Stimulated activated CD4-positive, alpha-beta T cell treated with anti-CD3 and anti-CD28 coated beads, TNF-alpha, amount 100 ng/mL, for 1 hour (primary cell): ENCODE measurements at places on chromosomes 16 and 17.

DNA sequence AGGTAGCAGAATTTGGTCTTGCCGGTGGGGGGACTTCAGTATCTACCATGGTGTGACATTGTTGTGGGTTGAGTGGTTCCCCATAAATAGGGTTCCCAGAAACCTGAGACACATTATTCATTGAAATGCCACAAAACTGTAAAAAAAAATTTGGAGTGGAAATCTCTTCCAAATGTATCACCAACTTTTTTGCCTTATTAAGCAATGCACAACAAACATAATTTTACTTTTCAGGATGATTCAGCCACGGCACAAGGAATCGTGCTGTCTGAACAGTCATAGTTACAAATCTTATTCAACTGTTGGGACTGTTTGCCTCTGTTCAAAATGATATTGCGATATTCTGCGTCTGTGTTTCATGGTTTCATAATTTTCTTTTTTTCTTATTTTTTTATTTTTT lies 181.2 kb downstream of the NTN1 start:
- no peak for DNase-seq

DNA sequence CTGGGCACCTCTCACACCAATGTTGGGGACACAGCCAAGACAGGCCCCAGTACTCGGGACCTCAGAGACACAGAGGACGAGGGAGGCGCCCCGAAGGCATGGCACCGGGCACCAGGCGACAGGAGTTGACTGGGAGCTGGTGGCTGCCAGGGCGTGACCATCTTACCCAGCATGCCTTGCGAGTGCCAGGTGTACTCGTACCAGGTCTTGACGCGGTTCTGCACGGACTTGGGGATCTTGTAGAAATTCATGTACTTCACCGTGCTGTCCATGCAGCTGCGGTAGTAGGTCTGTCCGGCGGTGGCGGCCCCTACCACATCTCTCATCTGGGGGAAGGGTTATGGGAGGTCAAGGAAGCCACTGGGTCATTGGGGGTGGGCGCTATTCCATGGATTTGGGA lies 67.3 kb downstream of the CNGB1 start:
- DNase-seq: no peak

- DNase-seq: no peak
Measured at GRCh38 chr17:42132941-42133340, 10.3 kb downstream of the HSPB9 start.

DNA sequence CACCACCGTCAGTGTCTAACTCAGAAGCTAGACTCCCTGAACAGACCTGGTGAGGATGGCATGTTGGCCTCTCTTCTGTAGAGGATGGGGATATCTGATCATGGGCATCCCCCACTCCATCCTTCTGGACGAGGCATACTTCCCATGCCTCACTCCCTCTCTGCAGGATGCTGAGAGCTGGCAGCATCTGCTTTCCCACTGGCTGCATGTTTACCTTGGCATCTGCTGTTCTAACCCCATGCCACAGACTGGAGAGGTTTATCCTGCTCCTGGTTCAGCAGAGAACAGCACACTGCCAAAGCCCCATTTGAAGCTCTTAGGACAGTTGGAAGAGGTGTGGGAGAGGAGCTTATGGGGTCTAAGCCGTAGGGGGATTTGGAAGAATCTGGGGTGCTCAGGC lies 46.0 kb downstream of the YPEL2 start:
- no peak for DNase-seq

DNA sequence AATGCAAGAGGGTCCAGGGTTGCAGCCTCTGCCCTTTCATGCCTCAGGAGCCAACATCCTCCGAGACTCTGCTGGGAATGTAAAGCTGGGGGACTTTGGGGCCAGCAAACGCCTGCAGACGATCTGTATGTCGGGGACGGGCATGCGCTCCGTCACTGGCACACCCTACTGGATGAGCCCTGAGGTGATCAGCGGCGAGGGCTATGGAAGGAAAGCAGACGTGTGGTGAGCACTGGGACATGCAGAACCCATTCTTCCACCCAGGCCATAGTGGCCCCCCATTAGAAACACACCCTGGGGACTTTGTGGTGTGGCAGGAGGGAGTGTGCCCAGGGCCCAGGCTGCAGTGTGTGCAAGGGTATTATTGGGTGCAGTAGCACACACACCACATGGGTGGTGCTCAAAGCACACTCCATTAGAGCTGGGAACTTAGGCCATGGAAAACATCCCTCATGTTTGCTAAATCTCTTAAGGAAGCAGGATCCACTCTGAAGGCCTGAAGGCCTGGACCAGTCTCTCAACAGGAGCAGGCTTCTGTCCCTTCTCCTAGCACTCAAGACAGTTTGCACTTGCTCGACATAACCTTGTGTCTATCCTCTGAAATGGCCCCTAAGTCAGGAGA lies 7.6 kb downstream of the LIMD2 start:
- DNase-seq: no peak

- DNase-seq: no peak
Measured at GRCh38 chr16:75023009-75023408, 24.2 kb downstream of the ZNRF1 start.

DNA sequence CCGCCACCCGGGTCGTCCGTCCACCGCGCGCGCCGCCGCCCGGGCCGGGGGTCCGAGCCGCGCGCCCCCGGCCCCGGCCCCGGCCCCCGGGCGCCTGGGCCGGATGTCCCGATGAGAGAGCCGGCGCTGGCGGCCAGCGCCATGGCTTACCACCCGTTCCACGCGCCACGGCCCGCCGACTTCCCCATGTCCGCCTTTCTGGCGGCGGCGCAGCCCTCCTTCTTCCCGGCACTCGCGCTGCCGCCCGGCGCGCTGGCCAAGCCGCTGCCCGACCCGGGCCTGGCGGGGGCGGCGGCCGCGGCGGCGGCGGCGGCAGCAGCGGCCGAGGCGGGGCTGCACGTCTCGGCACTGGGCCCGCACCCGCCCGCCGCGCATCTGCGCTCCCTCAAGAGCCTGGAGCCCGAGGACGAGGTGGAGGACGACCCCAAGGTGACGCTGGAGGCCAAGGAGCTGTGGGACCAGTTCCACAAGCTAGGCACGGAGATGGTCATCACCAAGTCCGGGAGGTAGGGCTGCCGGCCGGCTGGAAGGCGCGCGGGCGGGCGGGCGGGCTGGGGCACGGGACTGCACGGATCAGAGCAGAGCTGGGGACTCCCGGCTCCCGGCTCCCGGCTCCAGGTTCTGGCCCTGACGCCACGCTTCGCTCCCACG lies 548 bp downstream of the TBX2 start:
- DNase-seq: no peak

DNA sequence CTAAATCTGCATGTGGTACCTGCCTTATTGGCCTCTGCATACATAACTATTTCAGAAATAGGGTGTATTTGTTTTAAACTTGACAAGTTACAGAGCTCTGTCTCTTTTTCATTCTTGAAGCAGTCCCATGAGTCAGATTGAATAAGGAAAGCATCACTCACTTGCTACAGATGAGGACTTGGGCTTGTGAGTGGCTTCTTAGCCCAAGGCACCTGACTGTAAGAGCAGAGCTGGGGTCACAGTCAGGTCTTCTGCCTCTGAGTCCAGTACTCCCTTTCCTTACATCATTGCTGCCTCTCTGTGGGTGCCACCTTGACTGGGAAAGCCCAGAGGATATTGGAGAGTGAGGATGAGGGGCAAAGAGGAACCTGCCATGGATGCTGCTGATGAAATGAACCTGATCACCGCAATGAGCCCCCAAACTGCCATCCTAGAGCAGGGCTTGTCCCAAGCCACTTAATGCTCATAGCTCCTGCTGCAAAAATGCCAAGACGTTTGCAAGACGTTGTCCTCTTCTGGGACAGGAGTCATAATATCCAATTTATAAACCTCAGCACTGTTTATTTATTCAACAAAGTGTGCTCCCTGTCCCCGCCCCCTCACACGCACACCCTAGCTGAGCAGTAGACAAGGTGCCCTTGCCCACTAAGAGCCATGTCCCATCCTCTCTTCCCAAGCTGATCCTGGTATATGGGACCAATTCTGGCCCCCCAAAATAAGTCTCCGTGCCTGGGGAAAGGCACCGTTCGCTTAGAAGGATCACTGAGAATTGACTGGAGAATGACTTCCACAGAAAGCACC lies 74.1 kb downstream of the CCDC182 start:
- DNase-seq: no peak

DNA sequence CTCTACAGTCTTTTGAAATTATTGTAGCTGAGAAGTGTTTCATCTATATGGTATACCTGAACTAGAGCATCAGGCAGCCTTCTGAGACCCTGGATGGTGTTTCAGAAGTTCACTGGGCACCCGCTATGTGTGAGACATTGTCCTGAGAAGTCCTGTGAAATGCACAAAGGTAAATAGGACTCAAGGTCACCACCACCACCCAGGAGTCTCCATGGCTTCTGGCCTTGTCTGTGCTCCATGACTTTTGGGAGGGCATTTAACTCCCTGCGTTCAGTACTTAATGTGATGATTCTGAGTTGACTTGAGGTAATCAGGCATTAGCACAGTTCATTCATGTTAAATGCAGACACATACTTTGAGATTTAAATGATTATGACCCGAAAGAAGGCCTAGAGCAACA lies 1.1 kb downstream of the MLYCD start:
- no peak for DNase-seq

- DNase-seq: no peak
Measured at GRCh38 chr16:22014271-22014873, 6.5 kb downstream of the MOSMO start.

DNA sequence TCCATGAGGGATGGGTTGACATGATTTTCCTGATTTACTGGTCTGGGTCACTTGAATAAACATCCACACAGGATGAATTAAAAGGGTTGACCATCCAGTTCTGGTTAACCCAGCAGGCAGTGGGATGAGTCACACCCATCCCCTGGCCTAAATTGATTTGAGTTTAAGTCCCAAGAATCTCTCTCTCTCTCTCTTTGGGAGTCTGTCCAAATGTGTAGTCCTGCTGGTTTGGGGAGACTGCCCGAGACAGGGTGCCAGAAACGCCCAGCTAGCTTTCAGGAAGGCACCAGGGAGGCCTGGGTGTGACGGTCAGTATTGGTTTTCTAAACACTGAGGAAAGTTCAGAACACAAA lies 38.8 kb downstream of the SCPEP1 start:
- DNase-seq: no peak

DNA sequence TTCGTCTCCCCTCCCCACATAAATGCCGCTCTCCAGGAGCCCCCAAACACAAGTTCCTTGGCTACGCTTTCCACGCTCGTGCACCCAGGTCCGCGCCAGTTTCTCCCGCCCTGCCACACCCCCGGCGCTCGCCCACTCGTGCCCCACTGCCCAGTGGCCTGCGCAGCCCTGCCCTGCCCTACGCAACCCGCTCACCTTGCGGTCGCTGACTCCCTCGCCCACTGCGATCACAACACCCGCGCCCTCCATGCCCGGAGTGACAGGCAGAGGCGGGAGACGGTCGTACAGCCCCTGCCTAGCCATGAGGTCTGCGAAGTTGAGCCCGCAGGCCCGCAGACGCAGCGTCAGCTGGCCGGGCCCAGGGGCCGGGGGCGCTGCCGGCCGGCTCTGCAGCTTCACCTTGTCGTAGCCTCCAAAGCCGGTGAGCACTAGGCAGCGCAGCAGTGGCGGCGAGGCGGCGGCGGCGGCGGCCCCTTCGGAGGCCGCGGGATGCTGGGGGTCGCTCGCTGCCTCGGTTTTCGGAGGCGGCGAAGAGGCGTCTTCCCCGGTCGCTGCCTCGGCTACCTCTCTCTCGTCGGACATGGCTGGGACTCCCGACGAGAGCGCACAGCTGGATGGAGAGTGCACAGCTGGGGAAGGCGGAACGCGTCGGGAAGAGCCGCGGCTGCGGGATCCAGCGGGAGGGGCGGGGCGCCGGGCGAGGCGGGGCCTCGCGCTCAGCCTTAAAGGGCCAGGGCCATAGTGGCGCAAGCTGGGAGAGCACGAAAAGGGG lies at the start of gene VAT1:
TSS of gene VAT1 (minus strand) at position 645 of the 772 bp plus-strand sequence. CDS start at position 582, 63 bp downstream.
- peak; percentile 55 for DNase-seq

DNA sequence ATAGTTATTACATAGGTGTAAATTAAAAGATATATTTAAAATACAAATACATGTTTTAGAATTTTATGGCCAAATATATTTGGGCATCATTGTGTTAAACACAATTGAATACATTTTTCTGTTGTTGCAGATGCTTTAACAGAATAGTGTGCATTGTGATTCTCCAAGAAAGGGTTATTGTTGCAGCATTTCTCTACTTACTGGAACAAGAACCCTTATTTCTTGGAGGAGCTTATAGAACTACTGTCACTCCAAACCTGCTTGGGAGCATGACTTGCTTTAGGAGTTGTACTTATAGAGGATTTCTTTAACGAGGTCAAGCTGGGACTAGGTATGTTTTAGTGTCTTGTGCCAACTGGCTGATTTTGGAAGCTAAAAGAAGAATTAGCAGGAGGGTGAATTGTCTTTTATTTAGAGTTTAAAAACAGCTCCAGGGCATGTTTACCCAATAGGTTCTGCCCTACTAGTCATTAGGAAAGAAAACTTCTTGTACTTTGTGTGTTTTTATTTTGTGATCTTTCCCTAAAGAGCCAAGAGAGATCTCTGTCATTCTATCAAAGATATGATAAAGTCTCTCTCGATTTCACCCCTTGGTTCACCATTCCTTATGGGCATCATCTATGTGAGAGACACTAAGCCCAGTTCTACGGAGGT lies 279.8 kb upstream of the SALL1 start:
- no peak for DNase-seq

GRCh38 chr16:84950906-84951305 lies 60.4 kb downstream of the ZDHHC7 start:
- DNase-seq: no peak

- DNase-seq: no peak
Measured at GRCh38 chr16:58425756-58426494, 33.7 kb downstream of the GINS3 start.

GRCh38 chr17:63481488-63481870 lies 4.6 kb downstream of the ACE start:
- DNase-seq: no peak

GRCh38 chr17:49530118-49530517 lies 35.0 kb downstream of the NGFR start:
- DNase-seq: no peak

GRCh38 chr17:81164371-81165245 lies 699 bp upstream of the PVALEF start:
- no peak for DNase-seq

DNA sequence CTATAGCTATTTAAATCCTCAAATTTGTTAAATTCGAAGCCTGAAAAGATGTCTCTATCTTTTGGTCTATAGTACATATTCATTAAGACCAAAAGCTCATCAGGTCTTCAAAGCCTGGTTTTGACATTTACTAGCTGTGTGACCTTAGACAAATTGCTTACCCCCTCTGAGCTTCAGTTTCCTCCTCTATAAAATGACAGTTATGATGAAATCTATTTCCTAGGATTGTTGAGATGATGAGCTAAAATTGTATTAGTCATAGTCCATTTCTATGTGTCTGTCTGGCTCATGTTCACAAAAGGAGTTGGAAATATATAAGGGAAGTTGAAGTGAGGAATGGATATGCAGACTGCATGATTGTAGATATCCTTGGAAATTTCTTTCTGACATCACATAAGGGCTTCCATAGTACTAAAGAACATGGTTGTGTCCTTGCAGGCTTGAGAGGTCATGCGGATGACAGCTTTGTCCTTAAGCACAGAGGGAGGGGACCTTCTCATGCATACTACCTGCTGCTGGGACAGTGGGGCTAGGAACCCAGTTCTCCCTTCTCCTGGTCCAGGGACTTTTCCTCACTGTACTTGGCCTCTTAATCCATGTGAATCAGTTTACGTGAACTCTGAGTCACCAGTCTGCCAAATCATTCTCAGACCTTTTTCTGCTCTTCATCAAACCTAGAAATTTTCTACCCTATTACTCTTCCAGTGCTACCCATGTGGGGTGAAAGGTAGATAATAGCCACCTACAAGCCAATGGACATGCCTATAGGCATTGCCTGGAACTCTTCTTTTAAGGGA lies 487.5 kb upstream of the SALL1 start:
- DNase-seq: no peak
